ENCODE measurements at places on chromosomes 7 and 10.

GRCh38 chr10:128854204-128854603, 612.8 kb upstream of the MGMT start:
- DNase-seq = no peak

DNA sequence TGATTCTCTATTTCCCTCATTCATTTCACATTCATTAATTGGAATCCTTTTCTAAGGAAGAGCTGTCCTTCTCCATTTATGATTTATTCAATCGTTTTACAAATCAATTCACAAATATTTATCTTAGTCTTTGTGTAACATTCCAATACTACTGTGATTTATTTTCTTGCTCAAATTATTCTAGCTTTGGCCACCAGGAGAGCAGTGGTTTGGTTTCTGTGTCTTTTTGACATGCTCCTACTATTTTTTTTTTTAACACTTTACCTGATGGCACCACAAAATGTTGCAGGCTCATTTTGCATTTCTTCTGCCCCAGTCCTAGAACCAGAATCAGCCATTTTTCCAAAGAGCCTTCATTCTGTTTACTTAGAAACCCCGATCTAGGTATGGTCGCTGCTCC, 13.3 kb upstream of the RBM33 start:
- no peak for DNase-seq

- no peak for DNase-seq
These were observed 97.2 kb upstream of the CDK1 start for GRCh38 chr10:60681103-60681502.

GRCh38 chr10:103493916-103494877, 692 bp downstream of the NEURL1 start:
- DNase-seq = no peak

- DNase-seq = no peak
These were observed 15.6 kb downstream of the CHAT start for GRCh38 chr10:49629431-49629881.

- no peak for DNase-seq
These were observed 34.9 kb downstream of the SRPK2 start for GRCh38 chr7:105353752-105354328.

- DNase-seq = no peak
These were observed 284.3 kb downstream of the SORCS3 start for GRCh38 chr10:104925232-104925851.

DNA sequence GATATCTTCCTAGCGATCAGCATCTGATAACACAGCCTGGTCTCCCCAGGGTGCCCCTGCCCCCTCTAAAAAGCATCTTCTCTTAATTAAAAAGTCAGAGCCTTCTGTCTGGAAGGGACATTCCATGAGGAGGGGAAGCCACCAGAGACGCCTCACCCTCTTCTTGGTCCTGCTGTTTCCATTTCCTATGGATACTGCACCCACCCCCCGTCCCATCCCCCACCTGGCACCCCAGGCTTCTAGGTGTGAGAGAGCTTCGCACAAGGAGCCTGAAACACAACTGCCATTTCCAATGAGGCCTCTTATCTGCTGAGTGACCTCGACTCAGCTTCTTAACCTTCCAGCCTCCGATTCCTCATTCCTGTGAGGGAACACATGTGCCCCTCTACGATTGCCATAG, 51.4 kb downstream of the COL13A1 start:
- no peak for DNase-seq

- no peak for DNase-seq
These were observed 2.9 kb upstream of the TMEM72 start for GRCh38 chr10:44908066-44908749.

GRCh38 chr10:11837372-11838161, 14.4 kb downstream of the PROSER2 start:
- DNase-seq = no peak
